SIG-M5 (cell line): ENCODE measurements at places on chromosomes 3 and 15.

DNA sequence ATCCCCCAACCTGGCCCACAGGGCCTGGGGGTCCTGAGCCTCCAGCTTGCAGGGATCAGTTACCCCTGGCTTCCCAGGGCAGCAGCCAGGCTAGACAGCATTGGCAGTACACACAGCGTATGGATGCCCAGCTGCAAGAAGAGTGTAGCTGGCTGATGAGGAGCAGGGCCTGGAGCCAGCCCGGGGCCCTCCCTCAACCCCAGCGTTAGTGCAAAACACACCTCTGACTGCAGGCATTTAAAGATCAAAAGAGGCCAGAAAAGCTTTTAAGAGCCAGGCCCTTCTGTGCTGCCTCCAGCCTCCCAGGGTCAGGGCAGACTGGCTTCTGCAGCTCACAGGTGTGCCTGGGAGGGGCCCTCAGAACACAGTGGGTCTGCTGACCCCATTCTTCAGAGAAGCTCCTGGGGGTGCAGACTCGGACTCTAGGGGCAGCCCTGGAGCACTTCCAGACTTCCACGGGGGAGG is 110.6 kb downstream of the ETFA start:
- no peak for DNase-seq

GRCh38 chr3:49132437-49133225 is at the start of gene LAMB2:
TSS of gene LAMB2 (minus strand) at chr3:49133050. CDS start at chr3:49132867, 183 bp downstream.
- no peak for DNase-seq

DNA sequence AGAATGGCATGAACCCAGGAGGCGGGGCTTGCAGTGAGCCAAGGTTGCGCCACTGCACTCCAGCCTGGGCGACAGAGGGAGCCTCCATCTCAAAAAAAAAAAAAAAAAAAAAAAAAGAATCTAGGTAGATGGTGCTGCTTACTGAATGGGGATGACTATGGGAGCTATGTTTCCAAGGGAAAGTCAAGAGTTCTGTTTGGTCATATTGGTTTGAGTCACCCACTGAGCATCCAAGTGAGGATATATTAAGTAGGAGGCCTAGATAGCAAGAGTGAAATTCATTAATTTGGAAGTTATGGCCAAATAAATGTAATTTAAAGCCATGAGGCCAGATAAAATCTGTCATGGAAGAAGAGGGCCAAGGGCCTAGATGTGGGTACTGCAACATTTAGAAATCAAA is 9.0 kb upstream of the UACA start:
- DNase-seq = no peak

GRCh38 chr3:19384868-19385267 is 236.6 kb downstream of the KCNH8 start:
- no peak for DNase-seq

GRCh38 chr15:96200357-96200967 is 130.0 kb upstream of the NR2F2 start:
- DNase-seq = no peak

DNA sequence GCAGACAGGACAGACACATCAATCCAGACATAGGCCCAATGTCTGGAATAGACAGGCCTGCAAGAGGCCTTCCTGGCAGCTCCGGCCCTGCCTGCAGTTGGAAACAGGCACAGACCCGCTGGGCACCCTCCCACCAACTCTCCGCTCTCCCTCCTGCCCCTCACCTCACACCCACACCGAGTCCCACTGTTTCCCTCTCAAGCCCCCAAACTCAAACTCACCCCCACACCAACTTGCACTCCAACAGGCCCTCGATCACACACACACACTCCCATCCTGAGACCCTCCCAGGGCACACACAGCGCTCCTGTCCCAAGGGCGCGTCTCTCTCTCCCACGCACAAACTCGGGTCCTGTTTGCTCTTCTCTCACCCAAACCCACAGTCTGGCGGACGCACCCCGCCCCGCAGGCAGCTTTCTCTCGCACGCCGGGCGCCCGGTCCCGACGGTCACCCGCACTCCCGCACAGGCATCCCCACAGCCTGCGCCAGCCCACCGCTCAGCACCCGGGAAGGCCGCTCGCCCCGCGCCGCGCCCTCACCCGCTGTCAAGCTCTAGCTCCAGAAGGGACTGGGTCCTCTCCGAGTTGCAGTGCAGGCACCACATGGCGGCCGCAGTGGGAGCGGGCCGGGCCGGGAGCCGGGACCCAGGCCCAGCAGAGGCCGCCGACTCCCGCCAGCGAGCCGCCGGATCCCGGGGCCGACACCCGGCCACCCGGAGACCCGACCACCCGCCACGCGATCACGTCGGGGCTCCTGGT is 106.2 kb downstream of the IQSEC1 start:
- DNase-seq = no peak

DNA sequence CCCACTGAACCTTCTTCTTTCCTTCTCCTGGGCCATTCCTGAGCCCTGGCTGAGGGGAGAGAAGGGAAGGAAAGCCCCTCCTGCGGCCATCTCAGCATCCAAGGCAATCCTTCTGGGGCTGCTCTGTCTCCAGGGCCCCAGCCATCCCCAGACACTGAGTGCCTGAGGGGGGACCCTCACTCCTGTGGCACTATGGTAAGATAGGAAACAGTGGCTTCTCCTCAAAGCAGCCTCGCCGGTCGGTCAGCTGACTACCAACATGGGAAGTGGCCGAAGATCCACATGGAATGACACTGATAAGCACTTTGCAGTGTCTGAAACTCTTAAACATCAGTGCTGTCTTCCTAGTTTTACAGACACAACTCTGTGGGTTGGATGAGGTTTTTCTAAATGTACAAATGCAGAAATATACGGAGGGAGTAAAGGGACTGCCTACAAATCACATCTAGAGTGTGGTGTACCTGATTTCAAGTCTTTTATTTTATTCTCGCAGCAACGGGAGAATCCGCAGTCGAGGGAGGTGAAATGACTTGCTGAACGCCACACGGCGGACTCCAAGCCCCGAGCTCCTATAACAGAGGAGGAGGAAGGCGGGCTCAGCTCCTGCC is 973 bp upstream of the ITPKA start:
- DNase-seq = no peak

DNA sequence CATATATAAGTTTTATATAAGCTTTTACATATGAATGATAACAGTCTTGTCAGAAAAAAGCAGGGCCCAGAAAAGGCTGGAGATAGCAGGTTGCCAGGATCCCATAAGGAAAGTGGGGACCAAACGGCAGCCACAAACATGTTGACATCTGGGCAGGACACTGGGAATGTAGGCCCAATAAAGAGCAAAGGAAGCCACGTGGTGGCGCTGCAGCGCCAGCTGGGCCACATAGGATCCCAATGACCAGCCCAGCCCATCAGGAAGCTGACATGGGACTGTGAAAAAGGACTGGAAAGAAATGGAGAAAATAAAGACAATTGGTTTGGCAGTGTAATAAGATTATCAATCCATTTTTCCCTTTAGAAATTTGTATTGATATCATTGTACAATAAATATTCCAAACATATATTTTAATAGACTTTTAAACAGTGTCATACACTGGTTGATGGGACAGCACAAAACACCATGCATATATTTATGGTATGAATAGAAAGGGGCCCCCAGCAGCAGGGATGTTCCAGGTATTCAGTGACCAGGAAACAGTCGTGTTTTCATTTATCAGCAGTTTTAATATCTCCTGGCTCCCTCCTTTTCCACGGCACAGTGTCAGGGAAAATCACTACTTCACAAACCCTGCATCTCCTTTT is 89.0 kb upstream of the STRIT1 start:
- no peak for DNase-seq

- DNase-seq = no peak
Observed at GRCh38 chr3:13514639-13515435, 34.1 kb upstream of the FBLN2 start.

GRCh38 chr3:194472290-194472920 is 14.4 kb downstream of the ATP13A3 start:
- DNase-seq = no peak

- DNase-seq = no peak
Observed at GRCh38 chr15:40823572-40824343, 4.8 kb downstream of the PPP1R14D start.

DNA sequence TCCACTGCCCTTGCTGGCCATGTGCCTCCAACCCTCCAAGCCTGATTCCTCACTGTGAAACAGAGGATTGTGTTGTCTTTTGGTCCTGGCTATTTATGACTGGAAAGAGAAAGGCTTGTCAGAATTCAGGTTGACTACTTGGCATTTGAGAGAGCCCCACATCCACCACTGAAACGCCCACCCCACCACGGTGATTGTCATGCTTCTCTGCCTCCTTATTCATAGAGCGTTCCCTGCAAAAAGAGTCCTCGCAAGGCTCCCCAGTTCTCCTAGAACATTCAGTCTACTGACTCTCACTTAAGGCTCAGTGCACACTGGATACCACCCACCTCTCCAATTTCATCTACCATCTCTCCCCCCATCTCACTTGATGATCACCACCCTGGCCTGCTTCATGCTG is 162.9 kb upstream of the WNT5A start:
- DNase-seq = no peak

DNA sequence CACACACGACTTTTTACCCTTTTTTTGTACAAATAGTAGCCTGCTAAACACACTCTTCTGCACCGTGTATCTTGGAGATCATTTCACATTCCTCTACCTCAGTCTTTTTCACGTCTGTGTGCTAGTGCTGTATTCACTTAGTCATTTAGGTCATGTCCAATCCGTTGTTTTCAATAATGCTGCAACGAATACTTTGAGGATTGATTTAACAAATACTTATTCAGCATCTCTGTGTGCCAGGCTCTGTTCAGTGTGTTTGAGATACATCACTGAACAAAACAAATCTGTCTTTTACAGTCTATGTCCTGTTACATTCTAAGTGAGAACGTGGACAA is 882 bp downstream of the JMJD7 start:
- DNase-seq = no peak

DNA sequence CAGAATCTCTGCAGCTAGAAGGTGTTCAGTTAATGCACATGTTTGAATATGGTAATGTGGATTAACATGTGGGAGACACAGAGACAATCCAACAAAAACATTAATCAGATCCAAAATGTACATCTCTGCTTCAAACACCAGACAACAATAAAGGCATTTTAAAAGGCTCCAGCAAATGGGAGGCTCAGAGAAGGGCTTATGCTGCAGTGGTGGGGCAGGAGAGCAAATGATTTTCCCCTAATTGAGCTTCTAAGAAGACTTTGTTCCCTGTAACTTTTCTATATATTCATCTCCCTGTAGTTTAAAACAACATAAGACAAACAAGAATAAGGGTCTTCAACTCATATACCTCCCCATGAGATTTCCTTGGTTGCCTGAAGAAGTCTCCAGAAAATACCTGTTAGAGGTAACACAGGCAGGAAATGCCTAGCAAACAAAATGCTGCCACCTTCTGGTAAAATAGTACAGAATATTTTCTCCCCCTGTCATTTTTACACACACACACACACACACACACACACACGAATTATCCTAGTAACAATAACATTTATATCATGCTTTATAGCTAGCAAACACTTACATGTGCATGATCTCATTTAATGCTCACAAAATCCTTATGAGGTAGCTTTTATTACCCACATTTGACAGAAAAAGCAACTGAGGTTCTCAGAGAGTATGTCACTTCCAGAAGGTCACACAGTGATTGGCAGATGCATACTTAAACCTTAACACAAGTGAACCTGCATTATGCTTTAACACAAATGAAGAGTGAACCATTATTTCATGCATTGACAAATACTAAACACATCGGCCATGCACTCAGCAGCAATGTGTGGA is 123.4 kb upstream of the MB21D2 start:
- no peak for DNase-seq

DNA sequence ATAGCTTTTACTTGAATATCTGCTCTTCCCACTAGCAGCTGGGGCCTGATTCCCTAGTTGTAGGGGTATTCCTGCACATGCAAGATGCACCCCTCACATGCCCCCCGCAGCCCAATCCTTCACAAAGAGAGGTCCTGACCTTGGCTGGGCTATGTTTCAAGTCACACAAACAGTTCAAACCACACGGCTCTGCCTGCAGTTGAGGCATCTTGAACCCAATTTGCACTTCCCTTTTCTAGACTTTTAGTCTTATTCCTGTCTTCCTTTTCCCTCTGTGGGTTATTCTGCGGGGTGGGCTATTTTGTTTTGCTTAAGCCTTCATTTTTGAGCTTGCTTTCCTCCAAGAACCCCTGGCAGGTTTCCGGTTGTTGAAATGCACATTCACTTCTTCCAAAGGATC is 13.3 kb upstream of the CCR1 start:
- DNase-seq = peak; percentile 38

- no peak for DNase-seq
Observed at GRCh38 chr3:175118382-175118941, 259.3 kb downstream of the NAALADL2 start.

GRCh38 chr3:106930086-106930485 is 447.2 kb upstream of the CCDC54 start:
- no peak for DNase-seq

DNA sequence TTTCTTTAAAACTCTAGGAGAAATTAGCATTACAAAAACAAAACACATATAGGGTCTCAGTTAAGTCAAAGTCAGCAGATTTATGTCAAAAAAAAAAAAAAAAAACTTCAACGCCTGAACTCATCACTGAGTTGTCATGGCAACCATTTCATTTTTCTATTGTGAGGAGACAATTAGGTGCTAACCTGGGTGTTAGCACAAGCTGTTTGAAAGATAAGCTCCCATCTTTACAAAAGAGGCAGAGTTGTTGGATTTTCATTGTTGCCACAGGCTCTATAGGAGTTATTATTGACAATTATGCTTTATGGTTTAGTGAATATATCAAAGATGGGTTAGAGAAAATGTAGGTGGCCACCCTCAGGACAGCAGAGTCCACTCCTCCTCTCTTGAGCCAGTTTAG is 806.9 kb downstream of the GRM7 start:
- DNase-seq = no peak

DNA sequence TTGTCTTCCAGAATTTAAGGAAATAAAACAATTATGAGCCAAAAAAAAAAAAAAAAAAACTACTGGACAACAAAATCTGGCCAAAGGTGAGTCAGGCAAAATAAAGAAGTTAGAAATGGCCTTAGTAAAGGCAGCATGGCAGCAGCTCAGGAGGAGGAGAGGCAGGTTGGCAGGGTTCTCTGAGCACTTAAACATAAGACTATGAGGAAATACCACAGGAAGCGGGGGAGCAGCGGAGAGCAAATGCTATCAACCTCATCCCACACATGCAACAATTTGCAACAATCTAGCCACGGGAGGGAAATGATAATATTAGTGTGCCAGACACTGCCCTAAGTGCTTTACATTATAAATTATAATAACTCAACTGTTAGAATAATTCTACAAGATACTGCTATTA is 247.3 kb upstream of the NSMCE3 start:
- no peak for DNase-seq

DNA sequence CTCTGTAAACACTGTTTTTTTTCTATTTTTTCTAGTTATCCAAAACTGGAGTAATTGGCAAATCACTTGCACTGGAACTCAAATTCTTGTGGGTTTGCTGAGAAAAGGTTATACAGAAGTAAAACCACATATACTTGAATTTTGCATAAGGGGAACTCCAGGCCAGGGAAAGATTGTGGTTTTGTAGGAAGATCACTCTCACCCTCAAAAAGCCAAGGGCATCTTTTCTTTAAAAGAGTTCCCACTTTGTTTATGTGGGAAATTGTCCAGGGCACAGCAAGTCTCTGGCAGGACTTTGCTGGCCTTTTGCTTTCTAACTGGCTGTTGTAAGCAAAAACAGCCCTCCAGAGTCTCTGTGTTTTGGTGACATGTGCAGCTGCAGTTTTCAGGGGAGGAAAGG is 340.3 kb upstream of the RBMS3 start:
- DNase-seq = no peak

GRCh38 chr3:58049143-58049785 is 41.0 kb downstream of the FLNB start:
- no peak for DNase-seq
